Cerebellar nuclear complex (tissue), 1 donor: ENCODE measurements at places on chromosomes 6 and 20.

- DNase-seq = no peak
Observed at GRCh38 chr6:24245275-24245674, 112.6 kb downstream of the DCDC2 start.

GRCh38 chr6:31210123-31210522 is 39.6 kb upstream of the POU5F1 start:
- no peak for DNase-seq

- no peak for DNase-seq
Observed at GRCh38 chr20:56927127-56927526, 298.0 kb downstream of the TFAP2C start.

DNA sequence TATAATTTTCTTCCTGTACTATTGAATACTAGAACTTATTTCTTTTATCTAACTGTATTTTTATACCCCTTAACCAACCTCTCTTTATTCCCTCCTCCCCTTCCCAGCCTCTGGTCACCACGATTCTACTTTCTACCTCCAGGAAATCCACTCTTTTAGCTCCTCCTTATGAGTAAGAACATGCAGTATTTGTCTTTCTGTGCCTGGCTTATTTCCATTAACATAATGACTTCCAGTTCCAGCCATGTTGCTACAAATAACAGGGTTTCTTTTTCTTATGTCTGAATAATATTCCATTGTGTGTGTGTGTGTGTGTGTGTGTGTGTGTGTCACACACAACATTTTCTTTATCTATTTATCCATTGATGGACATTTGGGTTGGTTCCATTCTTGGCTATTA is 152.3 kb upstream of the OLIG3 start:
- DNase-seq = no peak

- DNase-seq = no peak
Observed at GRCh38 chr20:48210111-48211027, 425.1 kb upstream of the SULF2 start.

DNA sequence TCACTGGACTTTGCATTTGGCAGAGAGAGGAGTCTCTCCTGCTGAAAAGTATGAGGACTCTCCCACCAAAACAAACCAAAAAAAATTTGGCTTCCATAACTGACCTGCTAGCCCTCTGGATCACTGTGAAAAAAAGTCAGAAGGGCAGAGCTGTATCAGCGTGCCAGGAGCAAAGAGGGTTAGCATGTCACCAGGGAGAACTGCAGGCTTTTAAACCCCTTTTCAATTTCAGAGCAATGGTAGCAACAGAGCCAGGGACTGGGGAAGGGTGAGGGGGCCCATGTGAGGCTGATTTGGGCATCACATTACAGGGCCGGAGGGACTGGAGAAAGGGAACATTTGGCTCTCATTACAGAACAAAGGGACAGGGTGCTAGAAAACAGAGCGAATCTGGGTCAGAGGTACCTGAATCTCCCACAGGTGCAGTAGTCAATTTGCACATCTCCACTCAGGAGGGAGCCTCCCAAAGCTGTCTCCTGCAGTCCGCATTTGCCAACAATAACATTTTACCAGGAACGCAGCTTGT is 185.7 kb upstream of the EYA4 start:
- no peak for DNase-seq

- no peak for DNase-seq
Observed at GRCh38 chr6:4188801-4189200, 53.4 kb upstream of the ECI2 start.
